NCI-H1092 treated with DMSO at 0.1 percent for 48 hours (cell line): ENCODE measurements at places on chromosomes 4 and X.

GRCh38 chr4:35912174-35912573 is 332.1 kb downstream of the ARAP2 start:
- no peak for DNase-seq

DNA sequence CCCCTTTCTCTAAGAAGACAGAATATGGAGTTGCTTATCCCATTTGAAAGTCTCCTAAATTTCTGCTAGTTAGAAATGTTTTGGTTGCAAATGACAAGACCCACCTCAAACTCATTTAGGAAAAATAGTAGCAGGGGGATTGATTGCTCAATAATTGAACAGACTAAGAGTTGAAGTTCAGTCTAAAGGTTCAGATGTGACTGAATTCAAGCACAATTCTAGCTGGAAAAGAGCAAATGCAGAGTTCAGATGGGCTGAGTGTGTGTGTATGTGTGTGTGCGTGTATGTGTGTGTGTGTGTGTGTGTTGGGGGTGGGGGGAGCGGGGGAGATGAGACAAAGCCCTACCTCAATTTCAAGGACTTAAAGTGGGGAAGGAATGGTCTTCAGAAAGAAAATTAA is 35.7 kb upstream of the SH3D19 start:
- DNase-seq, result no peak

- peak; percentile 46 for DNase-seq
Observed at GRCh38 chr4:962231-963208, 10.8 kb downstream of the DGKQ start.

- DNase-seq, result no peak
Observed at GRCh38 chr4:139245590-139245989, 34.4 kb downstream of the MGARP start.

DNA sequence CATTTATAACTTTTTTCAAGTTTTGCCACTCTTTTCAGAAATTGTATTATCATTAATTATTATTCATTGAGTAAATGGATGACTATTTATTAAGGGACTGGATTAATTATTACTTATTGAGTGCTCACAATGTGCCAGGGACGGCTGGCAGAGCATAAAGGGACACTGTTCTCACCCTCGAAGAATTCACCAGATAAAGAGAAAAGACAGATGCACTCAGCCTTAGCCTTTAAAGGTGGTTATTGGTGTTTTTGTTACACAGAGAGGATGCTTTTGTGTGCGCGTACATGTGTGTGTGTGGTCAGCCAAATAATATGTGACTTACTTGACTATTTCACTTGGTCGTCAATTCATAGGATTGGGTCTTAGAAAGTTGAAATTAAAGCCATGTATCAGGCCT is 187.0 kb downstream of the ANTXR2 start:
- DNase-seq, result no peak

GRCh38 chrX:150849486-150849885 is 49.0 kb downstream of the CD99L2 start:
- DNase-seq, result no peak

DNA sequence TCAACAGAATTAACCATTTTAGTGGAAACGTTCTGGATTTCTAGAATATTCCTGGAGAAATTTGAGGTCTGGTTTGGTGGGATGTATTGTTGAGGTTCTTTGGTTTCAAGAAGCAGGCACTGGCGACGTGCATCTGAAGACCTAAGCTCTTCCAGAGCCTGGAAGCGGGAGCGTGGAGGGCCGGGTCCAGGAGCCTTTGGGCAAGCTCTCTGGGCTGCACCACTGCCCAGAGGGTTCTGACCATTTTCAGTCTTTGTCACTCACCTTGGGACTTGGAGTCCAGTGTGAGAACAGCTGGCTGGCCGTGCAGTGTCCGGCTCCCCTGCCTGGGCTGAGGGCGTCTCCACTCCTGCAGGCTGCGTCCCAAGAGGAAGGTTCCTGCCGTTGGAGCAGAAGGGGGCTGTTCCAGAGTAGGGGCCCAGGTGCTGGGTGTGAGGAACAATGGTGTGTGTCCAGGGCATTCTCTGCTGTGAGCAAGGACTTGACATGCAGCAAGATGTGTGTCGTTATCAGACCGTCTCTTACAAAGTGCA is 24.0 kb downstream of the PIGG start:
- no peak for DNase-seq

GRCh38 chr4:163558539-163559044 is 64.1 kb downstream of the TMA16 start:
- DNase-seq, result no peak

- DNase-seq, result no peak
Observed at GRCh38 chr4:47642985-47643760, 158.1 kb downstream of the ATP10D start.

GRCh38 chr4:88720451-88721428 is 23.1 kb upstream of the NAP1L5 start:
- DNase-seq, result no peak

GRCh38 chr4:143558823-143559756 is 45.6 kb downstream of the SMARCA5 start:
- peak; percentile 89 for DNase-seq

GRCh38 chrX:82658492-82658891 is 849.6 kb upstream of the POU3F4 start:
- no peak for DNase-seq

DNA sequence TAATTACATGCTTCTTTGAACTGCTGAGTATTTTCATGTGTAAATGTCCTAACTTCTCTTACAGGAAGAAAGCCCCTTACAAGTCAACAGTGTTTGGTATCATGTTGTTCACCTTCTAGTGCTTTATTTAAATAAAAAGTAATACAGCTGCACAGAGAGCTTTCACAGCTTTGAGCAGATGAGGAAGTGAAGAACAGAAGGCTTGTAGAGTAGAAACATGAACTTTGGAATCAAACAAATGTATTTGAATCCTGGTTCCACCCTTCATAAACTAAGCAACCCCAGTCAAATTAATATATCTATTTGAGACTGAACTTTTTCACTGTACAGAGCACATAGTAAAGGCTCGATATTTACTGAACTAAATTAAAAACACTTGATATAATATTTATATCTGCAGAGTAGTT is 120.5 kb downstream of the CAMK2D start:
- DNase-seq, result no peak

DNA sequence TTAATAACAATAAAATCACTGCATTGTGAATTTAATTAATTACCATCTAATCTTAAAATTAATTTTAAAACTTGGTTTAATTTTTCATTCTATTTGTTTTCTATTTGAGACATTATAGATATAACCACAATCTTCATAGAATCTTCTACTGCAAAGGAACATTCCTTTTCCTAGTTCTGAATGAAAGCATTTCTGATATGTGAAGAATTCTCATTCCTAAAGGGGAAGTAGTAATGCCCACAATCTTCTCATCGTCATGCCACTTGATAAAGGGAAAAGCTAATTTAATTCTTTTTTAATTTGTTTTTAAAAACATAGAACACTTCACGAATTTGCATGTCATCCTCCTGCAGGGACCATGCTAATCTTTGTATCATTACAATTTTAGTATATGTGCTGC is 23.7 kb downstream of the MGARP start:
- no peak for DNase-seq

DNA sequence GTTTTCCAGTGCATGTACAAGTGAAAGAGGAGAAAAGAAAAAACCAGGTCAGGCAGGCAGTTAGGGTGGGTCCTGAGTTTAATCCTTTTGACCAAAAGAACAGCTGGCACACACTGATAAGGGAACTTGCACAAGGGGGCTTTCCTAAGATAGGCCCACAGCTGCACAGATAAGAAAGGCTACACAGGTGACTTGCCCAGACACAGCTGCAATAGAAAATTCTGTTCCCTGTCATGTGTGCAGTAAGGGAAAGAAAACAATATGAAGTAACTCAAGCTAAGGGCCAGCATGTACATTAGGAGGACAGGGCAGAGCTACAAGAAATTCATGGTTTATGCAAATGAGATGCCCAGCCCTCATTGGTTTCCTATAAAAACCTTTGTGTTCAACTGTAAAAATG is 32.9 kb downstream of the LUZP4 start:
- DNase-seq, result no peak

- peak; percentile 80 for DNase-seq
Observed at GRCh38 chrX:153900831-153901752, 3.4 kb upstream of the AVPR2 start.

- DNase-seq, result no peak
Observed at GRCh38 chrX:10756441-10756840, 136.1 kb upstream of the MID1 start.

GRCh38 chr4:140702096-140702757 is 54.0 kb downstream of the TBC1D9 start:
- no peak for DNase-seq

DNA sequence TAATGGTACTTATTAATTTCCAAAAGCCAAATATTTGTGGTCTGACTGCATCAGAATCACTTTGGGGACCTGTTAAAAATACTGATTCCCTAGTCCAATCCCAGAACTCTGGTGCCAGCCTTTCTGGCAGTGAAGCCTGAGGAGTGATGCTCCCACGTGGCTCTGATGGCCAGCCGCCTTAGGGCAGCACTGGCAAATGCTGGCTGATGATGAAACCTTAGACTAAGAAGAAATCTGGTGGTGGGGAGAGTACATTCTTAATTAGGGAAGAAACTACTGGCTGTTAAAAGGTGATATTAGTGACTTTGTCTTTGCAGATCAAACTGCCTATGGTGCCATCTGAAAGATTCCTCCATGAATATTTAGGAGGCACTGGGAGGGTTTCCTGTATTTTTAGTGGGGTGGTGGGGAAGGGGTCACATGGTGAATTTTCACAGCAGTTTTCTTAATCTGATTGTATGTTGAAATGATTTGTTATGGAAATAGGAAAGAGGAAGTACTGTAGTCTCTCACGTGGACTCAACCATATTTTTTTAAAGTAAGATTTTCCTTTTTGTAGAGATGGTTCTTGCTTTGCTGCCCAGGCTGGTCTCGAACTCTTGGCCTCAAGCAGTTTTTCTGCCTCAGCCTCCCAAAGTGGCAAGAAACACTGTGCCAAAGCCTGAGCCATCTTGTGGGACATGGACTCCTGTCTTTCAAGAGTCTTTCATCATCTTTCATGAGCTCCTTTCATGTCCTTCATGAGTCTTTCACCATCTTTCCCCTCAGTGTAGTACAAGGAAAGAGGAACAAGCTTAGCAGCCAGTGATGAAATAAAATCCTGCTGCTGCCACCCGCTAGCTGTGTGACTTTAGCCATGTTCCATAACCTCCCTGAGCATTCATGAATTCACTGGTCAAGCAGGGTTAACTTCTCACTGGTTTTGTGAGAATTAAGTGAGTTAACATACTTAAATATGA is 90.8 kb downstream of the ZNF330 start:
- no peak for DNase-seq

- no peak for DNase-seq
Observed at GRCh38 chrX:85379174-85379907, at the start of gene POF1B. Gene POF1B (minus strand): TSS chrX:85379665. CDS start chrX:85379454, 211 bp downstream.

- no peak for DNase-seq
Observed at GRCh38 chrX:132394591-132394990, 94.2 kb downstream of the MBNL3 start.

DNA sequence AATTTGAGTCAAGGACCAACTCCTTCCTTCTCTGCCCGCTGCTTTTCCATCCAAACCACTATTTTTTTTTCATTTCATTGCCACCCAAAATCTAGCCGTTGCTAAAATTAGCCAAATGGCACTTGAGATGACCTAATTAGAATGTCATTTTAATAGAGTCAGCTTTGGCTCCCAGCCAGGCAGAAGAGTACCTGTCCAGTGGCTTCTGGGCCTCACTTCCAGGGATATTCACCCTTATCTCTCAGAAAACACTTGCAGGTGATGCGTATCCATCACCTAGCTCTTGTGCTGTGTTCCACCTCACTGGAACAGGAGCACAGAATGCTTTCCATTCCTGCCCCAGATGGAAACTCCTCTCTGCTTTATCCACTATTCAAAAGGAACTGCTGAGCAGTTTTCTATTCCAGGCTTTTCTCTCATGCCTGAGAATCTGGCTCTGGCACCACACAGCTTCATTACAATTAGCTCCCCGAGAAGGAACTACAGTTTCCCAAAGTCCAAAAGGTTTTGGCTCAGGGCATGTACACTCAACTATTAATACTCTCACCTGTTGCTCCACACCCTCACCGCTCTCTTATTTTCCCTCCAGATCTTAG is 18.5 kb downstream of the MAGEA9B start:
- DNase-seq, result no peak

- no peak for DNase-seq
Observed at GRCh38 chrX:112704187-112704586, 24.4 kb upstream of the LHFPL1 start.

DNA sequence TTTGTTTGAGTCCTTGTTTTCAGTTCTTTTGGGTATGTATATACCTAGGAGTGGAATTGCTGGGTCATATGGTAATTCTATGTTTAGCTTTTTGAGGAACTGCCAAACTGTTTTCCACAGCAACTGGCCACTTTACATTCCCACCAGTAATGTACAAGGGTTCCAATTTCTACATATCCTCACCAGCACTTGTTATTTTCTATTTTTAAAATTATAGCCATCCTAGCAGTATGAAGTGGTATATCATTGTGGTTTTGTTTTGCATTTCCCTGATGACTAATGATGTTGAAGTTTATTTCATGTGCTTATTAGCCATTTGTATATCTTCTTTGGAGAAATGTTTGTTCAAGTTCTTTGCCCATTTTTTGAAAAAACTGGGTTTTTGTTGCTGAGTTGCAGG is 39.6 kb downstream of the TMEM164 start:
- DNase-seq, result no peak

DNA sequence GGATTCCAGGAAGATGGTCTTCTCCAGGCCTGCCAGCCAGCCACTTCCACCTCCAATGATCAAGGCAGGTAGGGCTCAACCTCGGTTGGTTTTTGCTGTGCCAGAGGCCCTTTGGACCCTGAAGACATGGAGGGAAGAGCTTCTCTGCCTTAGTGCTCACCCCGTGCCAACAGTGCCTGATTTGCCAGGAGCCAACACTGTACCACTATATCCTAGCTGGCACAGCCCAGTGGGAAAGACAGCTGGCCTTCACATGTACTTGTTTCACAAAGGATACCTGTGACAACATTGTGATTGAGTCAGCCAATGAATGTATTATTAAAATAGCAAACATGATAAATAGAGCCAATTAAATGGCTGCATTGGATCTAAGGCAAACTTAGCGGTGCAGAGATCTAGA is 51.9 kb upstream of the PRPS1 start:
- DNase-seq, result no peak
